ENCODE measurements at places on chromosomes 6 and 20. TPM values are rescaled to one million over a fixed set of nuclear protein-coding genes. Genes with fewer than 3 reads are reported as not detected.

Gene PRSS35
- 0.31 TPM for polyA plus RNA-seq

Gene ROS1
- 0.02 TPM for polyA plus RNA-seq

Gene ADGRG6
- polyA plus RNA-seq = 1.6 TPM

Gene GPLD1
- polyA plus RNA-seq = 0.73 TPM

Gene MRAP2
- polyA plus RNA-seq = 20.2 TPM

Gene FAM209B
- 1.7 TPM for polyA plus RNA-seq

DNA sequence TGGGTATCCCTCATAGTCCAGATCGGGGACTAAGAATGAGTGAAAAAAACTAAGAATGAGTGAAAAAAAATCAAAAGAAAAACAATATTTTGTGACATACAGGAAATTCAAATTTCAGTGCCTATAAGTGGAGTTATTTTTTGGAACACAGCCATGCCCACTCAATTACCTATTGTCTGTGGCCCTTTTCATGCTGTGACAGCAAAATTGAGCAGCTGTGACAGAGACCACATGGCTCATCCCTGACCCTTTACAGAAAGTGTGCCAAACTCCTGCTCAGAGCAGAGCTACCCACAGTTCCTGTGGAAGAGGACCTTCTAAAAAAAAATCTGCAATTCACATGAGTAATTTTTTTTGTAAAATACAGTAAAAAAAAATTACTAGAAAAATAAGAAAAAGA, 1.4 kb downstream of the NCR2 start:
- no peak for DNase-seq

- no peak for DNase-seq
Observed at GRCh38 chr6:935582-935981, 242.6 kb upstream of the EXOC2 start.

GRCh38 chr6:6681075-6681849, 92.7 kb downstream of the LY86 start:
- DNase-seq = no peak

GRCh38 chr6:6003621-6004366, 2.9 kb downstream of the NRN1 start:
- peak; percentile 71 for DNase-seq

GRCh38 chr6:147769496-147770087, 261.1 kb downstream of the SAMD5 start:
- DNase-seq = no peak

Data from pancreas (tissue), 10 donors.